ENCODE measurements at places on chromosomes 2 and 18.

DNA sequence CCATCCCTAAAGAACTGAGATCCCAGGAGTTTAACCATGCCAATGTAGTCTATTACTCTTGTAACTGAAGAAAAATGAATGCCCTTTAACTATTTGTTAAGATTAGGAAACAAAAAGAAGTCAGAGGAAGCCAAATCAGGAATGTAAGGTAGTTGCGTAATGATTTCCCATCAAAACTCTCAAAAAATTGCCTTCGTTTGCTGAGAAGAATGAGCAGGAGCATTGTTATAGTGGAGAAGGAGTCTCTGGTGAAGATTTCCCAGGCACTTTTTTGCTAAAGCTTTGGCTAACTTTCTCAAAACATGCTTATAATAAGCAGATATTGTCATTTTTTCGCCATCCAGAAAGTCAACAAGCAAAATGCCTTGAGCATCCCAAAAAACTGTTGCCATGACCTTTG is 224.0 kb upstream of the SIX2 start:
- no peak for DNase-seq

DNA sequence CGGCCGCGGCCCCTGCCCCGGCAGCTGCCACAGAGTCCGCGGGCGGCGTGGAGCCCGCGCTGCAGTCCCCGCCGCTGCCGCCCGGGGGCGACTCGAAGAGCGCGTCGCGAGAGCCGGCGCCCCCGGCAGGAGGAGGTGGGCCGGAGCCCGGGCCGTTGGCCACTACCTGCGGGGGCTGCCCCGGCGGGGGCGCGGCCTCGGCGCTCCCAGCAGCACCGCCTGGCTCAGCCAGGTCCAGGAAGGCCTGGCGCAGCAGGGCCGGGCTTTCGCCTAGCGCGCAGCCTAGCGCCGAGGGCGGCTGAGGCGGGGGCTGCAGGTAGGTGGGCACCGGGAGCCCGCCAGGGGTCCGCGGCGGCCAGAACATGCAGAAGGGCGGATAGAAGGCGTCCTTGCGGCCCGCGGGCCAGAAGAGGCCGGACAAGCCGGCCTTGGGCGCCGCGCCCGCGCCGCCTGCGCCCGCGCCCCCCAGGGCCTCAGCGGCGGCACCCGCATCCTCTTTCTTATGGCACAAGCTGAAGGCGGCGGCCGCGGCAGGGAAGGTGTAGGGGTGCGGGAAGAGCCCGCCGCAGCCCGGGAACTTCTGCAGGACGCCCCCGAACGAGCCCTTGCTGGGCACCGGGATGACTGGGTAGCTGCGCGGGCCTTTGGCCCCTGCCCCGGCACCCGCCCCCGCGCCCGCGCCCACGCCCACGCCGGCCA is 3.9 kb downstream of the SKOR2 start:
- DNase-seq: no peak

- no peak for DNase-seq
These were observed 68.9 kb upstream of the CAB39 start for GRCh38 chr2:230643576-230644291.

DNA sequence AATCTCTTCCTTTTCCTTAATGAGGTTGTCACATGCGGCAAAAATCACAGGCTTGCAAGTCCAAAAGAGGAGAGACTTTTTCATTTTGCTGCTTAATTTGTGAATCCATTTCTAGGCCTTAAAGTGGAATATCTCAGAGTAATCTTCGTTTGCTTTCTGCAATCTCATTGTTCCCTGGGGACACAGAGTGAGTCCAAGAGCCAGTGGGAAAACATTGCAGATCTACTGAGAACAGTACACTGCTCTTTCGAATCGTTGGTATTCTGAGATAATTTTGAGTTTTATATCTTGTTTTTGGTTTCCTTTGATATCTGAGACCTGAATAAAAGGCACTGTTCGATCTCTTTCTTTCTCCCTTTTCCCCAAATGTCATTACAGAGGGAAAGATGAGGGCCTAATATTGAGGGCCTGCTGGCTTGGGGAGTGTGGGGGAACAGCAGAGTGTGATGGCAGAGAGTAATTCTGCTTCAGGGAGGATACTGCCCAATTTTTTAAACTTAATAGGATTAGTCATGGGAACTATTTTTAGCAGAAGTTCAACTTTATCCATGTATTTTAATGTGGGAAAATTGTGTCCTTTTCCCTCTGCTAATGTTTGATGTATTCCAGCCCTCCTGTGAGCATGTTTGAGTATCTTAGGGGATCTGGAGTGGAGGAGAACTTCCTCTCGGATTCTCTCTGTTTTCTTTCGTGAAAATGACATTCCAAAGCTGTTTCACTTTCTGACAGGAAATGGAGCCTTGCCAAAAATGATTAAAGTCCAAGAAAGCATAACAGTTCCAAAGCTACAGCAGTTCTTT is 418.2 kb upstream of the ZEB2 start:
- no peak for DNase-seq

DNA sequence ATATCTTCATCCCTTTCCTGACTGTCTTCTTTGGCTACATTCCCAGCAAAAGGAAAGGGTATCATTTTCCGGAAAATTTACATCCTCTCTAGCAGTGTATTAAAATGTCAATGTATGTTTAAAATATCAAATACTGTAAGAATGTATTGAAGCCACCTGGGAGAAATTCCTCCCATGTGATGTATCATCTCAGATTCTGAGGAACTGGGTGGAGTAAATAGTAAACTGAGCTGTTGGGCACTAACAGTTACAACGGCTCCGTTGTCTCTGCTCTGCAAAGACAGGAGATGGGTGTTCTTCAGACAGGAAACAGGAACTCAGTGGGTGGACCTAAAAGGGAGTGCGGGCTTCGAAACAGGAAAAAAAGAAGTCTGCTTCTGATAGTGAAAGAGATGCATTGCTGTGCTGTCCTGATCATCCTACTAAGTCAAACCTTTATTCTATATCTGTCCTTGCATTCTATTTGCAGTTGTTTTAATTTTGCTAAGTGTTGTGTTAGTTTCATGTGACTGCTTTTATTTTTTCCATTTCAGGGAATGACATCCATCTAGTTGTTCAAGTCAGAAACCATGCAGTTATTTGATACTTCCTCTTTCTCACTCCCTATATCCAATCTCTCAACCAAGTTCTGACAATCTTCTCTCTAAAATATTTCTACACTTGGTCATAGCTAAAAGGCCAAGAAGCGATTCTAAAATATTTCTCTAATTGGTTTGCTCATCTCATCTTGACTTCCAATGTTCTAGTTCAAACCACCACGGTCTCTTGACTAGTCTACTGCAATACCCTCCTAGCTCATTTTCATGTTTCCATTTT is 19.4 kb downstream of the DOK1 start:
- DNase-seq: no peak

- no peak for DNase-seq
These were observed 49.3 kb downstream of the USP34 start for GRCh38 chr2:61421611-61422010.

All from cerebellar nuclear complex (tissue), 1 donor.